Activated naive CD8-positive, alpha-beta T cell treated with anti-CD3 and anti-CD28 coated beads, Interleukin-2, amount 50 U/mL, for 16 hours (primary cell): ENCODE measurements at places on chromosomes 5 and 9.

DNA sequence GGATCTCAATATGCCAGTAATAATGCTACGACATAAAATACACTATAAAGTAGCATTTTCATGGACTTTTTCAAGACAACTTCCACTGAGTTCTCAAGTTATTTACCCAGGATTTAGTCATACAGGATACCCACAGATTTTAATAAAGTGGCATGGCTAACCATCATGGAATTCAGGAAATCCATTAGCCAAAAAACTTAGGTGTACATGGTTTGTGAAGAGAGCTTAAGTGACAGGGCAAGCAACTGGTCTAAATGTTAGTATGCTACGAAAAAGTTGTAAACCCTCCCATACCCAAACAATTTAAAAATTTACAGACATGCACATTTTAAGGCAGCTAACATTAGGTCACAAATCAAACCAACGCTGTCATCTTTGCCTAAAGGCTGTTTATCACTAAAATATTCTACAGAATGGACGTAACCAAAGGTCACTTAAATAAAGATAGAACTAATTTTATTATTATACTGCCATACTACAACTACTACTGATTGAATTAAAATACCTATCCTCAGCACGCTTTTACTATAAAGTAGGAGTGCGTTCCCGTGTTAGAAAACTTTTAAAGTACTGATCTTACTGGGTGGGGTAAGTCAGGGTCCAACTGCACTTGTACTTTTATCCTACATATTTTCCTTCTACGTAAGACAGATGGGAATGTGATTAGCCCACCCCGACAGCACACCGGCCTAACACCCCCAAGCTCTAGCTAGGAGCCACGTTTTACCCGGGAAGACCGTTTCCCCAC is 1.1 kb downstream of the UBTD2 start:
- DNase-seq, result no peak

DNA sequence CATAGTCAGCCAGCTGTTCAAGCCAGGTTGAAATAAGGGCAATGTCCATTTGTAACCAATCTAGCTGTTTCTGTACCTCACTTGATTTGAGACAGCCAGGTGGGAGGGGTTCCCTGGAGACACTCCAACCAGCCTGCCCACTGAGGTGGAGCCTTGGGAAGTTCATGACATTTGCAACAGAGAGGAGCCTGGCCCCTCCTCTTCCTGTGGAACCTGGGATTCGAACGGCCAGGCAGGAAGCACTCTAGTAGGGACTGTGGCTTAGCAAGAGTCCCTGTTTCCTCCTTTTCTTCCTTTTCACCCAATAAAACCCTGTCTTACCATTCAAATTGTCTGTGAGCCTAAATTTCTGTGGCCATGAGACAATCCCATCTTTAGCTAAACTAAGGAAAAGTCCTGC is 312.3 kb upstream of the NMUR2 start:
- no peak for DNase-seq

DNA sequence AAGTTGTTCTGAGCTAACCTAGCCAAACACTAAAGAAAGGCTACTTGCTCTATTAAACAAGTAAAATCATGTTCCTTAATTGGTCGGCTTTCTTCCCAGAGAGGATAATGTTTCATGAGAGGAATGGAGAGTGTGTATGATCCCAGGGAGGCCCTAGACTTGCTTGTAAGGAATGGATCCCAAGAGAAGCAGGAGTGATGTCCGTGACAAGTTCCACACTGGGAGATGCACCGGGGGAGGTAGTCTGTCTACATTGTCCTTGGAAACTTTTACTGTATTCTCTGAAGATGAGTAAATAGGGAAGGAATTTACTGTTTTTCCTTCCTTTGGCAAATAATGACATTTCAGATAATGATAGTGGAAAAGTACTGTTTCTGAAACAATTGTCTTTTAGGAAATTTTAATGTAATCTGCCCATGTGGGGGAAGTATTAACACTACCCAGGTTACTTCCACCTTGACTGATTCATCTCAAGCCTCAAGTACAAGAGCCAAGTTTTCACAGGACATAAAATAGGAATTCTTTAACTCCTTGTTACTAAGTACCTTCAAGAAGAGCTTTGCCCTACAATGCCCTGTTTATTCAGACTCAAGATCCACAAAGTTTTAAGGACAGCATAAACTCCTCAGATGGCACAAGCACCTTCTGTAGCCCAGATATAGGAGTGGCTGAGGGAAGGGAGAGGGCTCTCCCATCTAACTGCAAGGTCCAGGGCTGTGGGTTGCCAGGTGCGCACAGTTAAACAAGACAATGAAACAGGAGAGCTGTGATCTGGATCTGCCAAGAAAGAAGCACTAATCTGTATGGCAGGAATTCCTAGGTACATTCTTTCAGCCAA is 152.1 kb downstream of the GNA14 start:
- DNase-seq, result no peak

DNA sequence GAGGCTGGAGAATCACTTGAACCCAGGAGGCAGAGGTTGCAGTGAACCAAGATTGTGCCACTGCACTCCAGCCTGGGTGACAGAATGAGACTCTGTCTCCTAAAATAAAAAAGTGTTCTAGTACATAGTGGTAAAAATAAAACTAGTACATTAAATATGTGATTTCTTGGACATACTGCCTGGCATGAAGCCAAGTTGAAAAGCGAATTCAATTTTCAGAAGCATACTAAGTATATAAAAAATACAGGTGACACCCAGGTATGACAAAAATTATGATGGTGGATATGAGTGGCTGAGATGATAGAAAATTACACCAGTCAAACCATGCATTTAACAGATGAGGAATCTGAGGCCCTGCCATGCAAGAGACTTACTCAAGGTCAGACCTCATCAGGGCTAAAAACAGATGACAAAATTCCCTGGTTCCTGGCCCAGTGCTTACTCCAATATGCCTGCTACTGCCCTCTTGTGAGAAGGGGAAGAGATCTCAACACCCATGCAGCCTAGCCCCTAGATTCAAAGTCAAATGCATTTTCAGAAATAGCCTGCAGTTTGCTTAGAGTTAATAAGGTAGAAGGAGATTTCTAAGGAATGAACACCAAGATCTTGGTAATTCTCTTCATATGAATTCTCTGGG is 46.6 kb upstream of the GNPDA1 start:
- DNase-seq, result no peak

GRCh38 chr5:160493806-160494338 is 72.2 kb downstream of the PTTG1 start:
- DNase-seq, result no peak

DNA sequence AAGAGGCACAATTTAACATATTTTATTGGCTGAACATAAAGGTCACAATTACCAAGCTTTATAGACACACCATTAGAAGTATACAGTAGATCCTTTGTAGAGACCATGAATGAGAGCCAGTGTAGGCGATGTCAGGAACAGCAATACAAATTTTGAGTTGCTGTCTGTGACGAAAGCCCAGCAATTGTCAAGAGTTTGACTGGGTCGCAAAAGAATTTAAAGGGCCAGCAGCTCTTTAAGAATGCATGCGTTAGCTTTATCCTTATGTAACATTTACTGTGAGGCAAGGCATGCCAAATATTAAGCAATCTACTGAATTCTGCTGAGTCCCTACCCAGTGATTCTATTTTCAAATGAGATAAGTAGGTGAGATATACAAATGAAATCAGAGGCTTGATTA is 236.9 kb downstream of the ARRDC3 start:
- DNase-seq, result no peak

- no peak for DNase-seq
Observed at GRCh38 chr9:37438359-37438758, 15.9 kb downstream of the GRHPR start.

DNA sequence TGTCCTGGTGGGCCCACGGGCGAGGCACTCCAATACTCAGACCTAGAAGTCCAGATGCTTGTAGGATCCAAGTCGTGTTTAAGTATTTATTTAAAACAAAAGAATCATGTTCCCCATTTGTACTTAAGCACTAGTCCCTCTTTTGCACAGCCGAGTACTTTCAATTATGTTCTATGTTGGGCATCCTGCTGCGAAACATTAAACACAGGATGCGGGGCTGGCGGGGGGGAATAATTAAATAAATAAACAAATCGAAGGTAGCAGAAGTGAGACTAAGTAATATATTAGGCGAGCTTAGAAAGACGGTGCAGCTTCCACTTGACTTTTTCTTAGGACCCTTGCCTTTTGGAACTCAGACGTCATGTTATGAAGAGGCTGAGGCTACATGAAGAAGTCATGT is 1129.2 kb upstream of the ACO1 start:
- no peak for DNase-seq

- DNase-seq, result no peak
Observed at GRCh38 chr5:150578781-150579461, 61.5 kb upstream of the SYNPO start.

DNA sequence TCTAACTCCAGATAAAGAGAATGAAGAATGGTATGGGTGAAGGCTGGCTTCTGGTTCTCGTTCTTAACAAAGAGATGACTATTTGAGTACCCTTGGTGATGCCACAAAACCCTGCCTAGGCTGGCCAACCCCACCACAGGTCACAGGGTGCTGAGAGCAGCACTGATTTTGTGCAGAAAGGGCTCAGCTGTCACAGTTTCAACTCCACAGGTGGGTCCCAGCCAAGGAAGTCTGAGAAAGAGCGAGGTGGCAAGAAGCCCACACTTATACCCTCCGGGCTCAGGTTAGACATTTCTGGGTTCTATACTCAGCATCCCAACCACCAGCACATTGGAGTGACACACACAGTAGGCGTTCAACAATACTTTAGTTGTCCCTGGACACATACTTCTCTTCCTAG is 118.1 kb downstream of the SLIT3 start:
- DNase-seq, result no peak

GRCh38 chr9:21873540-21874221 is 71.2 kb downstream of the MTAP start:
- DNase-seq, result no peak
